ENCODE measurements at places on chromosomes 11 and 22.

- DNase-seq = no peak
Measured at GRCh38 chr11:26193694-26194365, 138.1 kb upstream of the ANO3 start.

DNA sequence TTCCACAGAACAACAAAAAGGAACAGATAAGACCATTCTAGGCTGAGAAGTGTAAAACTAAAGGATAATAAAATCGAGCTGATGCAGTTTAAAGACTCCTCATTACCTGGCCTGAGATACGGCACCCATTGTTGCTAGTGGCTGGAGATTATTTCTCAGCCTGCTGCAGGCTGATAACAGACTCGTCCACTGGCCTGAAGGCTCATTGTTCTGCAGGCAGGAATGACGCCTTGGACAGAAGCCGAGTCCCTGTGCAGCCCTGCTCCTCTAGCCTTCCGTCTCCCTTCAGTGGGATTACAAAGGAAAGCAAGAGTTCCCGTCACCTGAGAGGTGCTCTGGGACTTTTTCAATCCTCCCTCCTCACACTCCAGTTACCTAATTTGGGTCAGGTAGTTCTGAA lies 1065.3 kb downstream of the OPCML start:
- DNase-seq = no peak

- DNase-seq = no peak
Measured at GRCh38 chr11:16993495-16993894, 20.7 kb downstream of the PLEKHA7 start.

GRCh38 chr11:71213696-71214552 lies 38.5 kb downstream of the SHANK2 start:
- no peak for DNase-seq

- no peak for DNase-seq
Measured at GRCh38 chr22:50182176-50183081, 3.3 kb upstream of the TRABD start.

DNA sequence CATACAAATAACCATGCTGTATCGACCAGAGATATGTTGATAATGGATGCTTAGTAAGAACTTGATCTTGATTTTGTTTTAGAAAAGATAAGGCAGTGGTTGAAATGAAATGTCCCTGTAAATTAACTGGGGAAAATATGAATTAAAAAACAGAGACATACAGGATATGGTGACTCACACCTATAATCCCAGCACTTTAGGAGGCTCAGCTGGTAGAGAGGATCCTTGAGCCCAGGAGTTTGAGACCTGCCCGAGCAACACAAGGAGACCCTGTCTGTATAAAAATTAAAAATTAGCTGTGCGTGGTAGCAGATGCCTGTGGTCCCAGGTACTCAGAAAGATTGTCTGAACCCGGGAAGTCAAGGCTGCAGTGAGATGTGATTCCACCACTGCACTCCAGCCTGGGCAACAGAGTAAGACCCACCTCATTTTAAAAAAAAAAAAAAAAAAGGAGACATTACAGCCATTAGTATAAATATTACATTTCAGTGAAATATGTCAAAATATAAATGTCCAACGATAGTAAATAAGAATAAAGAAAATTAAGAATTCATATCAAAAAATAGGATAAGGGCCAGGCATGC lies 4.6 kb downstream of the PICALM start:
- DNase-seq = no peak

DNA sequence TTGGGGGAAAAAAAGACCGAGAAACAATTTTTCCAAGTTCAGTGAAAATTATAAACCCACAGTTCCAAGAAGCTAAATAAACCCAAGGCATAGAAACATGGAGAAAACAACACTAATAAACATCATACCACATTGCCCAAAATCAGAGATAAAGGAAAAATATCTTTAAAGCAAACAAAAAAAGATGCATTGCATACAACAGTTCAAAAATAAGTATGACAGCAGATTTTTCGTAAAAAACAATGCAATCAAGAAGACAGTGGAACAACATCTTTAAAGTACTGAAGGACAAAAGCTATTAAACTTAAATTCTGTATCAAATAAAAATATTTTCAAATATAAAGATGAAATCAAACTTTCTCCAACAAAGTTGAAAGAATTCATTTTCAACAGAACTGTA lies 921.3 kb downstream of the METTL15 start:
- no peak for DNase-seq

- peak; percentile 15 for DNase-seq
Measured at GRCh38 chr11:106011481-106011880, 10.6 kb downstream of the MSANTD4 start.

- DNase-seq = no peak
Measured at GRCh38 chr11:119015054-119015611, 3.0 kb downstream of the RPS25 start.

DNA sequence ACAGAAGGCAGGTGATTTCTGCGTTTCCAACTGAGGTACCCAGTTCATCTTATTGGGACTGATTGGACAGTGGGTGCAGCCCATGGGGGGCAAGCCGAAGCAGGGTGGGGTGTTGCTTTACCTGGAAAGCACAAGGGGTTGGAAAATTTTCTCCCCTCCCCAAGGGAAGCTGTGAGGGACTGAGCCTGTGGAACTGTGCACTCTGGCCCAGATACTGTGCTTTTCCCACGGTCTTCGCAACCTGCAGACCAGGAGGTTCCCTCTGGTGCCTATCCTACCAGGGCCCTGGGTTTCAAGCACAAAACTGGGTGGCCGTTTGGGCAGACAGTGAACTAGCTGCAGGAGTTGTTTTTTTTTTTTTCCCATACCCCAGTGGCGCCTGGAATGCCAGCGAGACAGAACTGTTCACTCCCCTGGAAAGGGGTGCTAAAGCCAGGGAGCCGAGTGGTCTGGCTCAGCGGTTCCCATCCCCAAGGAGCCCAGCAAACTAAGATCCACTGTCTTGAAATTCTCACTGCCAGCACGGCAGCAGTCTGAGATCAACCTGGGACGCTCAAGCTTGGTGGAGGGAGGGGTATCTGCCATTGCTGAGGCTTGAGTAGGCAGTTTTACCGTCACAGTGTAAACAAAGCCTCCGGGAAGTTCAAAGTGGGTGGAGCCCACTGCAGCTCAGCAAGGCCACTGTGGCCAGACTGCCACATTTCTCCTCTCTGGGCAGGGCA lies 97.2 kb downstream of the JRKL start:
- DNase-seq = no peak

DNA sequence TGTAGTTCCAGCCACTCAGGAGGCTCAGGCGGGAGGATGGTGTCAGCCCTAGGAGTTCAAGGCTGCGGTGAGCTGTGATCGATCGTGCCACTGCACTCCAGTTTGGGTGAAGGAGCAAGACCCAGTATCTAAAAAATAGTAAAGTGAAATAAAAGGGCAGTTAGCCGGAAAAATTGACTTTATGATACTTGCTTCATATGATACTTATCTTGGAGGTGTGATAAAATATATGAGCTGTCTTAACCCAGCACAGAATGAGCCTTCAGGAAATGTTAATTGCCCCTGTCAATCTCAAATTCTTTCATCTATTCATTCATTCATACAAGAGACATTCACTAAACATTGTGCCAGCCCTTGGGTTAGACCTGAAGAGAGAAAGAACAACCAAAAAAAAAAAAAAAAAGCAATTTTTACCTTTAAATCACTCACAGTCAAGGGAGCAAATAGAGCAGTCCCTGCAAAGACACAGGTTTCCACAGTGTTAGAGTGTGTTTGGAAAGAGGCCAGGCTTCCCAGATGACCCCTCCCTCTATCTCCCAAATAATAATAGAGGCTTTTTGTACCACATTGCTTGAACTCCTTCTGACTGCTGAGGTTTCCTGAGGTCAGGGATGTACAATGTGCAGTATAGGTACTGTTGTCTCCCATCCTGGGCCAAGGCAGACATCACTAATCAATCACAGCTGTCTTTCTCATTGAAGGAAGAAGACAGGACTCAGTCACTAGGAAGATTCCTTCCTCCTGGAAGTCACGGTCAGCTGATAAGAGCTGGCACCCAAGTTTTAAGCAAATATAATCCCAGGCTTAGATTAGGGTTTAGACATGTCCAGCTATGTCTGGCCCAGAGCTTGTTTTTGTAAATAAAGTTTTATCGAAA lies 454.6 kb downstream of the MIAT start:
- DNase-seq = no peak

DNA sequence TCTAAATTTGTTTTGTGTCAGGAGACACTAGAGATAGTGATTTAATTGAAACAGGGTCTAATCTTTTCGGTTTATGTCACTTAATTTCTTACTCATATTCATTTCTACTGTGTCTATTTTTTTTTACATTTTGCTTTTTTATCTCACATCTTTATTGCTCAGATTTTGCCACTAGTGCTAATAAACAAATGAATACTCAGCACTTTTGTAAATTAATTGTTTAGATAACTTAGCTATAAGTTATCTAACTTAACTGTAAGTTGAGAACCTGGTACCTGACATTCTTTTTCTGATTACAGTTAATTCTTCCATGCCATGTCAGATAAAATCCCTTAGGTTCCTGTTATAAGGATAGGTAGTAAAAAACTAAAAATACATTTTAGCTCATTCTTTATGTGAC lies 22.1 kb upstream of the OR5M8 start:
- DNase-seq = no peak

DNA sequence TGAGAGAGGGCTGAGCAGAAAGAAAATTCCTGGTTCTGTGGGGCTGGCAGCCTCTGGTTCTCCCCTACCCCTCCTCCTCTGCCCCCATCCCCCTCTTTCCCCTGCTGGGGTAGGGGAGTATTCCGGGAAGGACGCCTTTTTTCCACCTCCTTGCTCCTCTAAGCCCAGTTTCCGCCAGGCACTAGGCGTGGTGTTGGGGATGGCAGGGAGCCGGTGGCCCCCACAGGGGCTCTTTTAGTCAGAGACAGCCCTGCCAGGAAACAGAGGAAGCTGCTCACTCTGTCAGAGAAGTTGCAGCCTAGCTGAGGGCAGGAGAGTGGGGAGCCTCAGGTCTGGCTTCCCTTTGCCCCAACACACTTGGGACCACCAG lies 15.6 kb upstream of the ARHGEF17 start:
- peak; percentile 47 for DNase-seq

- peak; percentile 39 for DNase-seq
Measured at GRCh38 chr11:79039122-79039521, 401.7 kb downstream of the TENM4 start.

GRCh38 chr22:19784384-19785175 lies 24.0 kb downstream of the TBX1 start:
- DNase-seq = no peak

GRCh38 chr11:78350091-78350645 lies 67.5 kb downstream of the GAB2 start:
- DNase-seq = no peak

- no peak for DNase-seq
Measured at GRCh38 chr11:120712014-120712413, 200.5 kb downstream of the GRIK4 start.

DNA sequence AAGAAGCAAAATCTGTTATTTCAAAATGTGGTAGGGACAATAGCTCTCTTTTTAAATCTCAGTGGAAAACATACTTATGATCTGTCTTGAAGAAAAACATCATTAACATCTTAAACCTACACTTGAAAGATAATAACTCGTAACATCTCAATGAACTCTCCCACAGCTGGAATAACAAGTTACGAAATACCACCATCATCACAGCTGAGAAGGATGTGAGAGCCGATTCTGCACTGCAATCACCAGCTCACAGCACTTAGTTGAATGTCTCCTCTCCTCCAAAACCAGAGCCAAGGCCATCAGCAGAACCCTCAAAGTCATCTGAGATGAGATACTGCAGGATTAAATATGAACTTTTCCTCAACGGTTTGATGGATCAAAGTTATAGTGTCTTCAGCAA lies 124.3 kb downstream of the ARHGAP20 start:
- no peak for DNase-seq

GRCh38 chr11:10608584-10608983 lies 40.1 kb upstream of the LYVE1 start:
- no peak for DNase-seq

- DNase-seq = peak; percentile 70
Measured at GRCh38 chr11:86761978-86762377, 38.4 kb upstream of the PRSS23 start.

DNA sequence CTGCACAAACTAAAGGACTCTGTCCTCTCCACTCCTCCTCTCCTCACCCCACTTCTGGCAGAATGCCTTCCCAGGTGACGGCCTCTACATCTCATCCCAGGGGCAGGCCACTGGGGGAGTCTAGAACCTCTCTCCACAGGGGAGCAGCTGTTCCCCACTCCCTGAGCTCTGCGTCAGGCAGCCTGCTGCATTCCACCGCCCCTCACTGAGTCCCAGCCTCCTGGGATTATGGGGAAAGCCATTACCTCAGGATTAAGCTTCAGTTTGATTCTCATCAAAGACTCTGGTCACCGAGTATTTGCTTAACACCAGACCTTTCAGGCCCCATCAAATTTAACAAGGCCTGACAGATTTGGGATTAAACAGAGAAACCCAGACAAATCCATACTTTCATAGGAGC lies 405.9 kb downstream of the NXPE2 start:
- DNase-seq = no peak

- DNase-seq = no peak
Measured at GRCh38 chr11:130076778-130077481, 7.2 kb downstream of the APLP2 start.

GRCh38 chr11:117748771-117749540 lies 48.1 kb downstream of the DSCAML1 start:
- no peak for DNase-seq

GRCh38 chr11:67368621-67369020 lies 4.8 kb downstream of the CLCF1 start:
- DNase-seq = no peak

GRCh38 chr11:69870766-69871165 lies 51.5 kb upstream of the FGF3 start:
- DNase-seq = no peak

- DNase-seq = no peak
Measured at GRCh38 chr11:35042913-35043312, 96.1 kb upstream of the CD44 start.

DNA sequence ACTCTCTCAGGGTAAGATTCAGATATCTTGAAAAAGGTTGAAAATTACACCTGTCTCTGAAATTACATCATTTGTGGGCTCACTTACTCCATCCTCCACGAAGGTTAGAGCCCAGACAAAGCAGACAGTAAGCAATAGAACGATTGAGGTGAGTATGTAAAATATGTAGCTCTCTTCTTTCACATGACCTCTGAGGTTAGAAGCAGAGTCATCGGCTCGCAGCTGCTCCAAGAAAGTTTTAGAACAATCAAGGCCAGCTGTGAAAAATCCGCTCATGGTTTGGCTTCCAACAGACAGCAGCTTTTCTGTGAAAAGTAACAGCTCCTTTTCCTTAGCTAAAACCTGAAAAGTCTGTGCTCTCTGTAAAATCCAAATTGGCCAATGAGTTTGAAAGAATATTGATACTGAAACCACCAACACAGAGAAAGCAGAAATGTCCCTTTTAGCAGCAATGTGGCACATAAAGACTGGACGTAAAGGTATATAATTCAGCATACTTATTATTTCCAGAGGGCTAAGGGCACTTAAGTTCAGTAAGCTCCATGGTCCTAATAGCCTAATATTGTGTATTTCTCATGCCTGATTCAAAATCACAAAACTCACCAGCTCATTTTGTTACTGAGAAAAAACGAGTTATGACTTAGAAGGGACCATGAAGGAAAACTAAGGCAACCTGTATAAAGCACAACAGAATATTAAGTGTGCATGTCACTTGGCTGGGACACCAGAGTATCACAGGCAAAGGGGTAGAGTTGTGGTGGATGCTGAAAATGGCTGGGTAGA lies 78.2 kb downstream of the FAM76B start:
- DNase-seq = peak; percentile 46

All from AG20443 (cell line).